ENCODE measurements at places on chromosomes 1 and 21.

- DNase-seq: peak; percentile 51
These were observed at the start of gene HMCN1 for GRCh38 chr1:185733818-185734735. Gene HMCN1, plus strand, starts transcription at chr1:185734391. Its CDS starts 389 bp downstream, at chr1:185734780.

GRCh38 chr1:199857108-199857507, 170.4 kb upstream of the NR5A2 start:
- DNase-seq: no peak

DNA sequence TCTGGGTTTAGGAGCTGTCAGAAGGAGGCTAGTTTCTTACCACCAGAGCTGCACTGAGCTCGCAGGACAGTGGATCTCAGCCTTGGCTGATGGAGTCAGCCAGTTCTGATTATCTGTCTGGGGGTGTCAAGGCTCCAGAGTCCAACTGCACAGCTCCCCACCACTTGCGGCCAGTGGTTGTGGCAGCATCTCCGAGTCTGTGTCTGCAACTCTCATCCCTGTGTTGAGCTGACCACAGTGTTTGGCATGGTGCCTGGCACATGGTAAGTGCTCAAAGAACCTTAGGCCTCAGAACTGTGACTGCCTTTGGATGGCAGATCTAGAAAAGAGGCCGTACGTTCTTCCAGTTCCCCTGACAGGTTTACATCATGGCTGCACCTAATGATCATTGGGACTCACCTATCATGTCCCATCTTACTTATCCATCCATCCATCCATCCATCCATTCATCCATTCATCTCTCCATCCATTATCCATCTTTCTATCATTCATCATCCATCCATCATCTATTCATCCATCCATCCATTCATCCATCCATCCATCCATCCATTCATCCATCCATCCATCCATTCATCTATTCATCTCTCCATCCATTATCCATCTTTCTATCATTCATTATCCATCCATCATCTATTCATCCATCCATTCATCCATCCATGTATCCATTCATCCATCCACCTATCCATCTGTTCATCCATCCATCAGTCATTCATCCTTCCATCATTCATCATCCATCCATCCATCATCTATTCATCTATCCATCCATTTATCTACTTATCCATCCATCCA, 114.5 kb downstream of the CRYAA start:
- DNase-seq: no peak

GRCh38 chr1:40651138-40651857, 14.2 kb downstream of the RIMS3 start:
- DNase-seq: no peak

GRCh38 chr1:158611916-158612315, 6.8 kb downstream of the OR10Z1 start:
- no peak for DNase-seq

DNA sequence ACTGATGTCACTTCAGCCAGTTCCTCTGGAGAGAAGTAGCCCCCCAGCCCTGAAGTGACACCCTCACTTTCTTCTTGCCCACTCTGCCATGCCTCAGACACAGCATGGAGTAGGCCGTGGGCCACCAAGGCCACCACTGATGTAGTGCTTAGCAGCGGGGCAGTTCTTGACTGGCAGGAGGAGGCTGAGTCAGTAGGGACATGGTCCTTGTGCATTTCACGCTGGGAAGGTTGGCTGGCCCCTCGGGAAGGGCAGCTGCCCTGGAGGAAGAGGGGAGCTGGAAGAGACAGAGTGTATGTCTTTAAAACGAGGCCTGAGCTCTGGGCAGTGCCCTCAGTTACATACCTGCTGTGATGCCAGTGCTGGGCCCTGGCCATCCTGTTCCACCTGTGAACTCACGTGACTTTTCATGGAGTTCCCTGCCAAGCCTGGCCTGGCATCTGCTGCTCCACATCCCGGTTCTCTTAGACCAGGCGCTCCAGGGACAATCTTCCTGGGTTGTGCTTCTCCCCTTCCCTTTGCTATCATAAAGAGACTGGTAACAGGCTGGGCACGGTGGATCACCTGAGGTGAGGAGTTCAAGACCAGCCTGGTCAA, 158.6 kb upstream of the TMEM51 start:
- no peak for DNase-seq

DNA sequence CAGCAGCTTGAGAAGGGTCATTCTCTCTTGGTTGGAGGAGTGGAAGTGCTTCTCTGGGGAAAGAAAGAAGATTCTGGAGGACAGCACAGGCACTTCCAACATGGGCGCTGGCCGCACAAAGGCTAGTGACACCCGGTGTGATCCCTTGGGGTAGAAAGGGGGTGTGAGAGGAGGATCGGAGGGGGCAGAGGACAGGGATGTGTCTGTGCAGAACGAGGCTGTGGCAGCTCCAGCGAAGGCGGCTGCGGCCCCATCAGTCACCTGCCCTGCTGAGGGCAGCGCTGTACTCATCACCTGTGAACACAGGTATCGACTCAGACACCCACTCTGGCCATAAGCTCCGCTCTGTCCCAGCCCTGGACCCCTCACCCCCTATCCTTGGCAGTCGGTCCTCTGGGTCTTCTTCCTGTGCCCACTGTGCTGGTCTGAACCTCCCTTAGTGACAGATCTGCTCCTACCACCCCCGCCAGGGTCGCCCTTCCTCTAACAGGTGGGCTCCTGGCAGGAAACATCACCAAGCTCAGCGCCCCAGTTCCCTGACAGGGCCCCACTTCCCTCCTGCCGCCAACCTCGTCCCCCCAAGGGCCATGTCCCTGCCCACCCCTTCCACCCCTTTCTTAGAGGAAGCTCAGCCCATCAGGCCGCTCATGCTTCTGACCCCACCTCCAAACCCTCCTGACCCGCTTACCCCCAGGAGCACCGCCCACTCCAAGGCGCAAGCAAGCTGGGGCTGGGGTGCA, 20.1 kb downstream of the TP73 start:
- no peak for DNase-seq

DNA sequence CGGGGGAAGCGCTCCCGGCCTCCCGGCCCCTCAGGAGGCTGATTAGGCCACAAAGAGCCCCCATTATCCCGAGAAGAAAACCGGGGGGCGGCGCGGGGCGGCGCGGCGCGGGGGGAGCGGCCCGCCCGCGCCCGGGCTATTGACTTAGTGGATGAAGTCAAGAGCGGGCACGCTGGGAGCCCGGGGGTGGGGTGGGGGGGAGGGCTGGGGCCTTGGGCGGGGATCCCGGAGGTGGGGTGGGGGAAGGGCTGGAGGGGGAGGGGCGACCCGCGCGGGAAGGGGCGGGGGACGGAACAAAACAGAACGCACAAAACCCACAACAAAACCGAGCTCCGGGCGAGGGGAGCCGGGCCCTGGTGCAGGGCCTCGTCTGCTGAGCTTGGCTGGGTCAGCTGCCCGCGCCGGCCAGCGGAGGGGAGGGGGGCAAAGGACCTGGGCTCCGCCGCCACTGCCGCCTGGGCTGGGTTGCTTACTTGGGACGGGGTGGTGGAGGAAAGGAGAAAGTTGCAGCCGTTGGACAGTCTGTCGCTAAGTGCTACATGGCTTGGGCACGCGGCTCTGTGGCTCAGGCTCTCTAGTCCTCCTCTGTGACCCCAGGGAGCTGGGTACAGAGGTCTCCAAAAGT, 16.3 kb downstream of the PAX7 start:
- no peak for DNase-seq

GRCh38 chr1:3796215-3797061, at the start of gene LRRC47:
Gene LRRC47, minus strand, starts transcription at chr1:3796498. Its CDS starts 22 bp downstream, at chr1:3796476.
- DNase-seq: peak; percentile 89

DNA sequence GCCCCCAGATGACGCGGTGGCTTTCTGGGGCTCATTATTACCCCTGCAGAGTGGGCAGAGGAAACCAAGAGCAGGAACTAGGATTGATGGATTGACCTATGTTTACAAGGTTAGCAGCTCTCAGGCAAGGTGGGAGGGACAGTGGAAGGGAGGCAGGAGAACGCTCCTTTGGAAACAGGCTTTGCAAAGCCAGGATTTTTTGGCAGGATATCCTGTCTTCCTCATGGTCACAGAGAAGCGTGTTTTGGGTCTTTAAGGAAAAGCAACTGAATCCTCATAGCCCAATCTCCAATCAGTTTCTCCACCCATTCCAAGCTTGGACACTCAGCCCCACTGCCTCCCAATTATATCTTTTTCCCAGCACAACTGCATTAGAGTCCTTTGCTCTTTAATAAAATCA, 105.6 kb upstream of the SOD1 start:
- DNase-seq: no peak

DNA sequence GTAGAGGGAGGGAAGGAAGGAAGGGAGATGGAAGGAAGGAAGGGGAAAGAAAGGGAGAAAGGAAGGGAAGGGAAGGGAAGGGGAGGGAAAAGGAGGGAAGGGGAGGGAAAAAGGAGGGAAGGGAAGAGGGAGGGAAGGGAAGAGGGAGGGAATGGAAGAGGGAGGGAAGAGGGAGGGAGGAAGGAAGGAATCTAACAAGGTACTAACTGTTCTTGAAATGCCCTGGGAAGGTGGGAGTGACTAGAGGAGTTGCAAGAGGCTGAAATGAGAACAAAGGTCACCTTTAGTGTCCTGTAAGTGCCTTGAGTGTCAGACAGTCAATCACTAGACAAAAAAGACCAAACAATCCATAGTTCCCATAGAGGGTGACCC, 2.3 kb upstream of the ATP2B4 start:
- DNase-seq: no peak

DNA sequence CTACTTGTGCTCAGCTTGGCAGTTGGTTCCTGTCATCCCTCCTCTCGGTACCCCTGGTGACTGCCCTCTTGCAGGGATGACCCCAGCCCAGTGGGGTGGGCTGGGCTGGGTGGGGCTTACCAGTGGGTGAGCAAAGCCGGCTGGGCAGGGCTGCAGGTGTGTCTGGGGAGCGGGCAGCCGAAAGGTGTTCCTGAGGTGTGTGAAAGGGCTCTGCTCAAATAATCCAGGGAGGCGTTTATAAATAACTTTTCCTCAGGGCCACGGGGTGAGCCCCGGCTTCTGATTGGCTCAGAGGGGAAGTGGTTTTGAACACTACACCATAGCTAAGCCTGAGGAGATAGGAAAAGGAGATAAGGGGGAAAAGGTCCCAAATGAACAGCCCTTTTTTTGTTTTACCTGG, at the start of gene SLC26A9:
Gene SLC26A9, minus strand, starts transcription at position 212 of the 400 bp plus-strand sequence. CDS start 7,636 bp downstream, outside the sequence.
- DNase-seq: no peak

GRCh38 chr1:56250809-56251208, 328.6 kb downstream of the PLPP3 start:
- DNase-seq: no peak

GRCh38 chr1:185857442-185857841, 123.3 kb downstream of the HMCN1 start:
- DNase-seq: no peak

GRCh38 chr1:244598611-244599010, 54.3 kb upstream of the DESI2 start:
- no peak for DNase-seq

GRCh38 chr1:218078916-218079315, 206.2 kb upstream of the RRP15 start:
- no peak for DNase-seq

DNA sequence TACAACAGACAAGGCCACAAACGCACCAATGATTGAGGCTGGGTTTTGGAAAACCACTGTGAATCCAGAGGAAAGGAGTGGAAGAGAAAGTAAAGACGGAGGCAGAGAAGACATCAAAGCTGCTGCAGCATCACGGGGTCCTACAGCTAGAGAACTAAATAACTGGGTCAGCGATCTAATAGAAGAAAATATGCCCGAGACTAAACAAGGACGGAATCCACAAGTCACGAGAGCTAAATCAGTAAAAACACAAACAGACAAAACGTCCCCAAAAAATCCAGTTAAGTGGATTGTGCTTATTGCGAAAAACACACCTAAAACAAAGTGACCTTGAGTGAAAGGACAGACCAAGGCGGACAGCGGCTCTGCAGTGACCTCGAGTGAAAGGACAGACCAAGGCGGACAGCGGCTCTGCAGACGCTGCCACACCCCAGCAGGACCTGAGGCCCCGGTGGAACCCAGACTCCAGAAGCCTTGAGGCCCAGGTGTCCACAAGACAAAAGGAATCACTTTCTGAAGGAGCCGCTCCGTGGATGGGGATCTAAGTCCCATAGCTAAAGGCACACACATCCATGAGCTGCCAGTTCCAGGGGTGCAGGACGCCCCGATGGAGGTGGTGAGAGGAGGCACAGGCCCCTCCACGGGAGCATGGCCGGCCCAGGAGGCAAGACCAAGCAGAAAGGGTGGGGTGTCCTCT, 6.0 kb downstream of the FTCD start:
- DNase-seq: no peak

DNA sequence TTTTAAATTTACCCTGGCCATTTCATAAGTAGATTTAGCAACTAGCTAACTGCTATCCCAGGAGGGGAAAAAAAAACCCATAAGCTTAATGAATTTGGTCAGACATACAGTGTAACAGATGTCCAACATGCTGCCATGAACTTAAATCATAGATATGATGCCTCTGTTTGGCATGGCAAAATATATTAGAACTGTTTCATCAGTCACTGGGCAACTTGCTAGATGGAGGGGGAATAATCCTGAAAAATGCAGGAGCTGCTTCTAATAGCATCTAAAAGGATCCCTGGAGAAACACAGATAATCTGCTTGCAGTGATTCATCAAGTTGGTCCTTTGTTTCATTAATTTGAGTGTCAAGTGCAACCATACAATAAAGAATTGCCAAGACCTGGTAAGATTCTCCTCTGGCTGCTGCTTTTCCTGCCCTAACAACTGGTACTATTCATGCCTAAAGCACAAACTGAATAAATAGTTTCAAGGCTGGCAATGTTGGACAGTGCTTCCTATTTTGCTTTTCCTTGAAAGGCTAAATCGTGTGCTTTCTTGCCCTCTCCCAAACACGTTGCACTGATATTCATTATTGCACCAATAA, 1.5 kb upstream of the ST6GALNAC5 start:
- DNase-seq: no peak

- DNase-seq: no peak
These were observed 20.2 kb upstream of the LSM10 start for GRCh38 chr1:36417931-36418330.

GRCh38 chr1:109191377-109191776, 22.3 kb upstream of the SARS1 start:
- DNase-seq: no peak

DNA sequence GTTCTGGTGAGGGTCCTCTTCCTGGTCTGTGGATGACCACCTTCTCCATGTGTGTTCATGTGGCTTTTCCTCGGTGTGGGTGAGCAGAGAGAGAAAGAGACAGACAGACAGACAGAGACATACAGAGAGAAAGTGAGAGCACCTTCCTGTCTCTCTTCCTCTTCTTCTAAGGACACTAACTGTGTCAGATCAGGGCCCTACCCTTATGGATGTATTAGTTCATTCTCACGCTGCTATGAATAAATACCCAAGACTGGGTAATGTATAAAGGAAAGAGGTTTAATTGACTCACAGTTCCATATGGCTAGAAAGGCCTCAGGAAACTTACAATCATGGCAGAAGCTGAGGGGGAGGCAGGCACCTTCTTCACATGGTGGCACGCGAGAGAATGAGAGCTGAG, 131.5 kb upstream of the ZNF648 start:
- DNase-seq: no peak

GRCh38 chr1:106380772-106381171, 675.7 kb upstream of the PRMT6 start:
- no peak for DNase-seq

GRCh38 chr1:192573499-192573898, 2.1 kb upstream of the RGS1 start:
- no peak for DNase-seq

DNA sequence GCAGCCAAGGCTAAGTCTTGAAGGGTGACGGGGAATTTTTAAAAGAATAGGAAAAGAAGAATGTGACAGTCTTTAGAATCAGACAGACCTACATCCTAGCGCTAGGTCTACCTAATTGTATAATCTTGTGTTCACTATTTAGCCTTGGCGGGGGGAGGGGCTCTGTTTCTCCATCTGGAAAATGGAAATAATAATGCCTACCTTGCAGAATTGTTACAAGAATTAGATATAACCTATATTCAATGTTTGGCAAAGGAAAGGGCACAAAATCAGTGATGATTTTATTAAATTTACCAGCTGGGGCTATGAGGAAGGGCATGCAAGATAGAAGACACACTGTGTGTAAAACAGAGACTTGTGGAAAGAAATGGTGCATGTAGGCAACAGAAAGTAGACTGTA, 154.8 kb downstream of the ZBTB18 start:
- no peak for DNase-seq

Data from SW480 (cell line).